ENCODE measurements at places on chromosomes 1 and 21.

GRCh38 chr21:38979271-38980121, 173.8 kb downstream of the ETS2 start:
- no peak for DNase-seq

GRCh38 chr1:157087030-157087429, 12.6 kb downstream of the ETV3L start:
- DNase-seq, result no peak

- no peak for DNase-seq
These were observed 3.1 kb upstream of the KRTAP21-1 start for GRCh38 chr21:30758306-30758705.

DNA sequence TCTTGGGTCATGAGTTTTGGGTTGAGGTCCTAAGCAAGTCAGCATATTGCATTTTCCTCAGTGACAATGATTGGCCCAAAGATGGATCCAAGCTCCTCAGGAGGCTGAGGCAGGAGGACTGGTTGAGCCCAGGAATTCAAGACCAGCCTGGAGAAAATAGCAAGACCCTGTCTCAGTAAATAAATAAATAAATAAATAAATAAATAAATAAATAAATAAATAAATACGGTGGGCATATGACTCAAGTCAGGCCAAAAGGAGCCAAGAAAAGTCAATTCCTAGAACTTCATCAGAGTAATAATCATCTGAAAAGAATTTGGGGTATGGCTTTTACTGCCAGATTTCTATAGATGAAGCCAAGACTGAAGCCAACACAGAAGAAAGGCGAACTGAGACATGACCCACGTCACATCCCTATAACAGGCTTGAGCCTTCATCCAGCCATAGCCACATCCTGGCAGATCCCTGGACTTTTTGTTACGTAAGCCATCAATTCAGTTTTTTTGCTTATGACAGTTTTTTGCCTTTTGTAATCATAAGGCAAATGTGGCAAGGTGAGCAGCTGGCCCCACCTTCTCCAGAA, 88.5 kb upstream of the NFASC start:
- DNase-seq, result no peak

DNA sequence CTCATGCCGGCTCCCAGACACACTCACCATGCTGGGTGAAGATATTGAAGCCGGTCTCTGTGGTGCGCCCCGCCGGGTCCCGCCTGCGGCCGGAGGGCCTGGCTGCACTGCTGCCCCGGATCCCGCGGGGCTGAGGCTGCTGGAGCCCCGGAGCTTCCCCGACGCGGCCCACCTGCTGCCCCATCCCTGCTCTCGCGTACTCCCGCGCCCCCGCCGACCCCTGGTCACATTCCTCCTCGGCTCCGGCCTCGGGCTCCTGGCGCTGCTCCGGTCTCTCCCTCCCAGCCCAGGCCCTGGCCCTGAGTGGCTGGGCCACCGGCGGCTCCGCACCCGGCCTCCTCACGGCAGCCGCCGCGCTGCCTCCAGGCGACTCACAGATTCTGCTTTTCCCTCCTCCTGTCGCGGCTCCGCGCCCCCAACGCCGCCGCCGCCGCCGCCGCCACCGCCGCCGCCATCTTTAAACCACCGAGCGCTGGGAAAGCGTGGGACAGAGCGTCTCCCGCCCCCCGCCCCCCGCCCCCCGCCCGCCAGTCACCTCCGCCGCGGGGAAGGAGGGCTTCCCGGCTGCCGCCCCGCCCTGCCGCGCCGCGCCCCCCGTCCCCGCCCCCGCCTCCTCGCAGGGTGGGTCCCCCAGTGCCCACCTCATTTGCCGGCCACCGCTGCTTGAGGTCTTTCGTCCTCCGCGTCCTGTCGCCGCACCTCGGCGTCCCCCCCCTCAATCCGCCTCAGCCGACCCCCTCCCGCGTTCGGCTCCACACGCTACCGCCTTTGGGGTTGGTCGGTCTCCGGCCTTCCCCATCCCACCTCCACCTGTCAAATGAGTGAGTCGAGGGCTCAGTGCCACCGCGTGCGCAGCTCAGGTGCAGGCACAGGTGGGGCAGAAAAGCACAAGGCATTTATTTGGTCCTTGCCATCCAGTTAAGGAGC, at the start of gene ABL2:
TSS of gene ABL2 (minus strand) at position 464 of the 927 bp plus-strand sequence. CDS start at position 184, 280 bp downstream.
- DNase-seq, result peak; percentile 87

Data from HEK293T (cell line).